ENCODE measurements at places on chromosomes 5 and 9.
A peak's percentile ranks its signal among the peaks of the same experiment; 100 is the strongest.

DNA sequence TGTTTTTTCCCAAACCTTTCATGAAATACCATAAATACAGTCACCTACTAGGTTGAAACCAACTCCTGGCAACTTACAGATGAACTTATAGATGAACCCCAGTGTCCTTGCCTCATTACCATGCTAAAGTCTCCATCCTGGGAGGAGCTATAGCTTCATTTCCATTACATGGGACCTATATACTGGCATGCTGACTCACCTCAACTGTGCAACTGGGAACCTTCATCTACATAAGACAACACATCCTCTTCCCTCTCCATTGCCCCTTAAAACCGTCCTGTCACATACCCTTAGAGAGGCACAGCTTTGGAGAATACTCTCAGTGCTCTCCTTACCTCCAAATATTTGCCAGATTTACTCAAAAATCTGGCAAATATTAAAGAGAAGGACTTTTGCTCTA, 638.3 kb downstream of the HTR1A start:
- DNase-seq, result no peak

DNA sequence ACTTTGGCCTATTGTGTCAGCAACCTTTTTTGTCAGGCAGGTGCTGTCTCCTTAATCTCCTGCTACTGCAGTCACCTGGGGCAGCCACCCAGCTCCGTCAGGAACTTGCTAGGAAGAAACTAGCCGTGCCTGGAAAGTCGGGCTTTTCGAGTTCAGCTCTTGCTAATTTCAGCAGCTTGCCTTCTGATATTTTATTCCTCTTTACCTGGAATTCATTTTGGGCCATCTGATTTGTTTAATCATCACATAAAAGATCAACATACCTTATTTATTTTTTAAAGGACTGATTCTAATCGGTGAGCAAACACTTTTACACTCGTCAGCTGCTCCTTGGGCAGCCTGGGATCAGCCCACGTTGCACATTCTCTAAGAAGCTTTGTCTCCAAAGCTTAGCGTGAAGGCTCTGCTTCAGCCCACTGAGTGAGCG, 42.2 kb downstream of the PRLR start:
- DNase-seq, result no peak

DNA sequence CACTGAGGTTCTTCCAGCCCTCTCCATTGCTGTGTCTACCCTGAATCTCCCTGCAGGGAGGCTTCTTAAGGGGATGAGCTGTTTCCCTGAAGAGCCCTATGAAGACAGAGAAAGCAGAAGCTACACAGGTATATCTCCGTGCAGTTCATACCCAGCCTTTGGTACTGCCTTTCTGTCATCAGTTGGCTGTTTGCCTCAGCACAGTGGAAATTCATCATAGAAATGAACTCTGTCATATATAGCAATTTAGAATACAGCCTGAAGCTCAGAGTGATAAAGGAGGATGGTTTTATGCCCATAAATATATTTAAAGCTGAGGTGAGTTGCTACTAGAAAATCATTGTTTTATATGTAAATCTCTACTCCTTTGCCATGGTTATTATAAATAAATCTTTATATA, 42.6 kb upstream of the KCNN2 start:
- no peak for DNase-seq

DNA sequence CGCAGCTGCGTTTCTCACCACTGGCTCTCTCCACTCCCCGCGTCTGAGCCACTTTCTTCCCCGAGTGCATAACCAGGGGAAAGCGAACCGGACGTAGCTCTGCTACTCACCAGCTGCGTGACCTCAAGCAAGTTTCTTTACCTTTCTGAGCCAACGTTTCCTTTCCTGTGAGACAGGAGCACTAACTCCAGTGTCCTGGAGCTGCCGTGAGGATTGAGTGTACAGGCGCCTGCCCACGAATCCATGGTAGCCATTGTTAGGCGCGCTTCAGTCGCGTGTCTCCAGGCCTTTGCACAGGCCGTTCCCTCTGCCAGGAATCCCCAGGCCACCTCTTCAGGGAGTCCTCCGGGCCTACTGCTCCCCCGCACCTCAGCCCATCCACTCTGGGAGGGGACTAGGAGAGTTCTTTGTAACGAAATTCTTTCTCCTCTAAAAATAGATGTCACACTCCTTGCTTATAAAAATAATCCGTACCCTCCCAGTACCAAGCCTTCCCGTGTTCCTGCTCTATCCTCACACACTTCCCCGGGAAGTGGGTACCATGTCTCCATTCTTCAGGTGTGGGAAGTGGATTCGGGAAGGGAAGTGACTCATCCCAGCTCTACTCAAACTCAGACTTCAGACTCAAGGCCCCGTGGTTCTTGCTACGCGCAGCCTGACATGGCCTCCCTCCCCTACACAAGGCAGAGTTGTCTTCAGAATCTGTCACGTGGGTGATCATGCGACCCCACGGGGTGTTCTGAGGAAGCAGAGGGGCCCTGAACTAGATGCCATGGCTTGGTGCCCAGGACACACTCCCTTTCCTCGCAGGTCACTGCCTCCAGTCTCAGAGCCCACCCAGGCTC, 16.1 kb upstream of the CRB2 start:
- peak; percentile 79 for DNase-seq

- DNase-seq, result no peak
These were observed 115.5 kb downstream of the GNA14 start for GRCh38 chr9:77532607-77533006.

DNA sequence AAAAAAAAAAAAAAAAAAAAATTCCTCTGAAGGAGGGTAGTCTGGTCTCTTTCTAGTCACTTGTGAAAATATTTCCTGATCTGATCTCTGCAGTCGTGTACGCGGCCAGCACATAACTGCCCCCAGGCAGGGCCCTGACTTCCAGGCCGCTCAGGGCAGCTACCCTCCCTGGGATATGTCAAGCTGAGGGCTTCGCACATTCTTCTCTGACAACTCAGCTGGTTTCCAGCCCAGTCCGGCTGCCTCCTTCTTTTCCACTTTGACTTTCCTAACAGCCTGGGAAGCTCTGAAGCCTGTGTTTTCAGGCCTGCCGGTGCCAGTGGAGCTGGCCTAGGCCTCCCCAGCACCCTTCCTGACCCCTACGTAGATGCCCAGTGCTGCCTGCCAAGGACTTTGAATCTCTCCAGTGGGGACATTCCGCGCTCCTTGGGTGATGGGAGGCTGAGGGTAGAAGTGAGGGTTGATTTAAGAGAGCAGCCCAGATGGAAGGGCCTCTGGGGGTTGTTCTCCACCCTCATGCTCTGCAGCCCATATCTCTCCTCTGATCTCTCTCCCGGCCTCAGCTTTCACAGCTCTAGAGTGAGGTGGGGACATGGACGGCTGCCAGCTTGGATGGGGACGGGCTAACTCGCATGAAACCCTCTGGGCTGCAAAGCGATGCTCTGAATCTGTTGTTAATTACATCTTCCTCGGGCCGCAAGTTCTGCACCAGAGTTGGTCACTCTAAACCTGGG, 20.7 kb downstream of the COL5A1 start:
- no peak for DNase-seq

DNA sequence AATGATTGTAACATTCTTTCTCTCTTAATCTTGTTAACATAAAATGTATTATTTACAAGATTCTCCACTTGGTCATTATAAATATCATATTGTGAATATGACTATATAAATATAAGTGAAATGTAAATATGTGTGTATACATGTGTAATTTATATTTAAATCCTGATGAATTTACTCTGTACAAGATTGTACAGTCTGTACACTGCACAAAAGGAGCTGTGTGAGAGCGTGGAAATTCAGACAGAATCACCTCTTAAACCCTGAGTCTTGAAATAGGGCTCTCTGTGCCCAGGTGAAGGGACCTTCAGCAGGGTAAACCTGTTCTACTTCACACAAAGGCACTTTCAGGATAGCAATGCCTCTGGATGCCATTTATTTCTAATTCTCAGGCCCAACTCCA, 456.0 kb downstream of the SEMA5A start:
- no peak for DNase-seq

DNA sequence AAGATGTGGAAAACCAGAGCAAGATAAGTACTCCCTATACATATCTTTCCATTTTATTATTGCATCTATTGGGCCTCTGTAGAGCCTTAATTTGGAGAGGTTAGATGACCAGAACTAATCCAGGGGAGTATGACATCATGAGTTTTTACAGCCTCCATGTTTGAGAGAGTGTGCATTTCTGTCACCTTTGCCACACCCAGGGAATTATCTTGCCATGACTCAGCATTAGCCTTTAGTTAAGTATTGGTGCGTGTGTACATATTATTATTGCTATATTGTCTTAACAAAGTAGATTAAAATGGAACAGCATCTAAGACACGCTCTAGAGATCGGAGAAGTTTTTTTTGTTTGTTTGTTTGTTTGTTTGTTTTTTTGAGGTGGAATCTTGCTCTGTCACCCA, 27.6 kb downstream of the DIMT1 start:
- no peak for DNase-seq

DNA sequence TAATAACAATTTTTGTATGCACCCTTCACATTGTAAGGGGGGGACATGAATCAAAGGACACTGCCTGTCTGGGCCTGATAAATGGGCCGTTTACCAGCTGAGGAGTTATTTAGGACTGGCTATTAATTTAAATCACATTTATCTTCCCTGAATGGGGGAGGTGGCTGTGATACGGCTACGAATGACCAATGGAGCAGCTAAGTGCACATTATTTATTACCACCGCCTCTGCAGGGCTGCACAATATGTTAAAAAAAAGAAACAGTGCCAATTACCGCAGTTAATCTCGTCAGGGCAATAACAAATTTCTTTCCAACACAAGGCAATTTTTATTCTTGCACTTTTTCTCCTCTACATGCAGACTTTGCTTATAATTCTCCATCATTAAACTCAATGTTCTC, 318.4 kb downstream of the IRX2 start:
- no peak for DNase-seq

DNA sequence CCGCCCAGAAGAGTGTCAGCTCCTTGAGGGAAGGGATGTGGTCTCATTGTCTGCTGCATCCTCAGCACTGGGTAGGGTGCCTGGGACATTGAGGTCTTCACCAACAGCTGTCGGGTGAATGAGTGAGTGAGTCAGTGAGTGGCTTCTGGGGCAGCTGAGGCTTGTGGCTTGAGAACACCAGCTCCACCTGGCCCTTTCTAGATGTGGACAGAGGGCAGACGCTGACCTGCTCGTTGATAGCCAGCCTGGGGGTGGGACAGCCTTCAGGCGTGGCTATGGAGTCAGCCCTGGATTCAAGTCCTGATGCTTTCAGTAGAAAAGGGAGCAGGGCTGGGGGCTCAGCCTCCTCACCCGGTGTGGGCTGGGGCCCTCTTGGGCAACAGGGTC, 215.1 kb downstream of the C9orf50 start:
- DNase-seq, result no peak

GRCh38 chr9:94606646-94607422, 13.2 kb upstream of the FBP2 start:
- DNase-seq, result no peak

- DNase-seq, result no peak
These were observed 4.7 kb upstream of the C9orf57 start for GRCh38 chr9:72065076-72065475.

DNA sequence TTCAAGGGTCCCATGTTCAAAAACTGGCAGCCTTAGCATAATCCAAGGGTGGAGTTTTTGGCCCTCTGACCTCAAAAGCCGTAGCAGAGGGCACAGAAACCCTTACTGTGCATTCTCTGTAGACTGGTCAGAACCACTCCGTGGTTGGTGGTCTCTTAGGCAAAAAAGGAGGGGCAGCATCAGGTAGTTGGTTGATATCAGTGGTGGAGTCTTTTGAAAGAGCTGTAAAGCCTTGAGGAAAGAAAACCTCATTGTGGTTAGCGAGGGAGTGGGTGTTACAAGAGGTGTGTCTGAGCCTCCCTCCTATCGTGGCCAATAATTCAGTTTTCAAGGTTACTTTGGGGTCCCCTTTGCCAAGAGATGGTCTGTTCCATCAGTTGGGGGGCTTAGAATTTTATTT, 40.9 kb downstream of the ARHGEF28 start:
- no peak for DNase-seq

GRCh38 chr9:33765411-33765810, 29.9 kb upstream of the PRSS3 start:
- DNase-seq, result peak; percentile 48

DNA sequence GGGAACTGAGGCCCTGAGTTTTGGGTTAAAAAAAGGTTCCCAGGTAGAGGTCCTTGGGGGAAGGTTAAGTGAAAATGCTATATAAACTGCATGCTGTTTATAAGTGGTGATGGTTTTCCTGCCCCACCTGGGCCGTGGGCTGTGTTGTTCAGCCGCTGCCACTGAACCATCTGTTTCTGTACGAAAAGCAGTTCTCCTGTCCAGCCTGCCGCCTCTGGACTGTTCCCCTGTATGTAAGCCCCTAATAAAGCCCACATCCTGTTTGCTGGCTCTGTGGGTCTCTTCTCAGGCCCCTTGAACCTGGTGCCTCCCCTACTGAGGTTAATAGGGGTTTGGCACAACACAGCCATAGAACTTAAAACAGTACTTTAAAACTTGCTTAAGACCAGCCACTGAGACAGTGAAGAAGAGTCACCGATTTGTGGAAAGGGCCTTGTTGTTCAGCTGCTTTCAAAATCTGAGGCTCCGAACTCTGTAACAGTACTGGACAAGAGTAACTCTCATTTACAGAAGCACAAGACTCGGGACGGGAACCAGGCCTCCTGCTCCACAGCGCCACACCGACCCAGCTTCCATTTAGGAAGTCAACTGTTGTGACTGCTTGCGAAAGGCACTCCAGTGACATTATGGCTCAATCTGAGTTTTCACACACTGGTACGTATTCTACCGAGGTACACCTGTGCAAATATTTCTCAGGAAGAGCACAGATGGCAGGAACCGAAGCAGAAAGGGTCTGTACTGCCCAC, 192.5 kb downstream of the CDK5RAP2 start:
- peak; percentile 43 for DNase-seq

- no peak for DNase-seq
These were observed 99.8 kb upstream of the SARDH start for GRCh38 chr9:133837627-133838597.

DNA sequence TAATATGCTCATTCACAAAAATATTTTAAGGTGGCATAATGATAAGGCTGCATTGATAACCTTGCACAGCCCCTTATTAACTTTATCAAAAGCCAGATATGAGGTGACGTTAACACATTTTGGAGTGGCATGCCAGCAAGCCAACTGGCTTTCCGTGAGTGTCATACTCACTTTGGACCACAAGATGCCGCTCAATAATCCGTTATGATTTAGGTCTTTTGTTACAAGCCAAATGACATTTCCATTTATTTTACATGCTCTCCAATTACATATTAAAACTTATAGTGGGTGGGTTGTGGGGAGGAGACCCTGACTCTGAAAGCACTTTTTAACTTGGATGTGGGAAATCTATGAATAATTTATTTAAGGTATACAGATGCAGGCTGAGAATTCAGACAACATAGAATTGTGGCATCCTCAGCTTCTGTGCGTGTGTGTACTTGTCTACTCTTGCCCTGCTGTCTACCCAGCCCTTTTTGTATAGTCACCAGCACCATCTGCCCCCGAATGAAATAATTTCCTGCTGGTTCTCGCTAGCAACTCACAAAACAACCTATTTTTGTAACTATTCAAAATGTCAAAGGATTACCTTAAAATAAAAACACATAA, 305.1 kb downstream of the PSAT1 start:
- DNase-seq, result peak; percentile 50

- no peak for DNase-seq
These were observed 294.8 kb upstream of the KLF4 start for GRCh38 chr9:107784235-107784958.

Measured in inflammatory macrophage treated with lipopolysaccharide for 4 hours (primary cell).